Activated CD8-positive, alpha-beta memory T cell treated with anti-CD3 and anti-CD28 coated beads for 24 hours (primary cell): ENCODE measurements at places on chromosomes 4 and X.

DNA sequence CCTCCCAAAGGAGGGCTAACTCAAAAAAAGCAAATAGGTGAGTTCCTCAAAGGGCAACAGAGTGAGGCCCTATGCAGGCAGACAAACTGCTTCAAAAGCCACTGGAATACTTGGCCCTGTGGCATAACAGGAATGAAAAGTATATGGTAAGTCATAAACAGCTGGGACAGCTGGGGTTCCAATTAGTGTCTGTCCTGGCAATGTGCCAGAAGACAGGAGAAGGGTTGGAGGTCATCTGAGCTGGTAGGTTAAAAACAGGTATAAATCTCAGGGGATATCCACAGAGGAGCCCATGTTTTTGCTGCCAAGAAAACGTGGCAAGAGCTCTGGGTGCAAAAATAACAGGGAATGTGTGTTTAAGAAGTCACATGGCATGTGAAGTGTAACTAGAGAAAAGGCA, 111.6 kb downstream of the APOOL start:
- no peak for DNase-seq

GRCh38 chr4:34512616-34513015, 1731.7 kb downstream of the ARAP2 start:
- DNase-seq = no peak

DNA sequence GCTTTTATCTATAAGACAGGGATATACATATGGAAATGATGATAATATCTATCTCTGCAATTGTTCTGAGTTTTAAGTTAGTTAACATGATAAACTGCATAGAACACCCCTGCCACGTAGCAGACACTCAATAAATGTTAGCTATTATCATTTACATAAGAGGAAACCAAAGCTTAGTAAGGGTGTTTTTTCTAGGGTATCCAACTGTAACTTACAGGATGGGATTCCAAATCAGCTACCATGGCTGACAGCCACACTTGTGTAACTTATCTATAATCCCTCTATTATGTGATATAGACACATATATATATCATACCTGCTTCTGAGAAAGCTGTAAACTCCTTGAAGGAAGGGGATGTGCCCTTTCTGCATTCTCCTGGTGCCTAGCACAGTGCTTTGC, 1.1 kb upstream of the SPARCL1 start:
- DNase-seq = no peak

- no peak for DNase-seq
Observed at GRCh38 chrX:136936183-136936549, 55.6 kb upstream of the RBMX start.

DNA sequence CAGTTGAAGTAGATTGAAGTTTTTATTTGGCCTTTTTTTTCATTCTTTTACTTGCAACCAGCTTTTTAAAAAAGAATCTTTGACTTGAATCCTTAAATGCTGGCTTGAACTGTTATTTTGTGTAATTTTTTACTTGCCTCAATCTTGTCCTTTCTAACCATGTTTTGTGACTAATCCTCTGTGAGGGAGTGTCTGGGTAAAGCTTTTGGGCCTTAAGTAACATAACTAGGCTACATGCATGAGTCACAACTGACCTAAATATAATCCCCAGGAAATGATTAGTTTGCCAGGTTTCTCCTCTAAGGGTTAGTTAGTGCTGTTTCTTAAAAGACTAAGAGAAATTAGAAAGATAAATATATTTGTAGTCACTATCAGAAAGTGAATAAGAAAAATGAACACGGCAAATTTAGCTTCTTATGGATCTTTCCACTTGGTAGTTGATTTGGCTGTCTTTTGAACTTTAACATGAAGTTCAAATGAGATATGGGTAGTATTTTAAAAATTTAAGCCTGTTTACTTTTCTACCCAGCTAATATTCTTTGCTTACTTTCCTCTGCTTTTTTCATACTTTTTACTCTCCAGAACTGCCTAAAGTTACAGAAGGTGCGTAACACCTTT, 13.0 kb downstream of the EXOC1 start:
- no peak for DNase-seq

DNA sequence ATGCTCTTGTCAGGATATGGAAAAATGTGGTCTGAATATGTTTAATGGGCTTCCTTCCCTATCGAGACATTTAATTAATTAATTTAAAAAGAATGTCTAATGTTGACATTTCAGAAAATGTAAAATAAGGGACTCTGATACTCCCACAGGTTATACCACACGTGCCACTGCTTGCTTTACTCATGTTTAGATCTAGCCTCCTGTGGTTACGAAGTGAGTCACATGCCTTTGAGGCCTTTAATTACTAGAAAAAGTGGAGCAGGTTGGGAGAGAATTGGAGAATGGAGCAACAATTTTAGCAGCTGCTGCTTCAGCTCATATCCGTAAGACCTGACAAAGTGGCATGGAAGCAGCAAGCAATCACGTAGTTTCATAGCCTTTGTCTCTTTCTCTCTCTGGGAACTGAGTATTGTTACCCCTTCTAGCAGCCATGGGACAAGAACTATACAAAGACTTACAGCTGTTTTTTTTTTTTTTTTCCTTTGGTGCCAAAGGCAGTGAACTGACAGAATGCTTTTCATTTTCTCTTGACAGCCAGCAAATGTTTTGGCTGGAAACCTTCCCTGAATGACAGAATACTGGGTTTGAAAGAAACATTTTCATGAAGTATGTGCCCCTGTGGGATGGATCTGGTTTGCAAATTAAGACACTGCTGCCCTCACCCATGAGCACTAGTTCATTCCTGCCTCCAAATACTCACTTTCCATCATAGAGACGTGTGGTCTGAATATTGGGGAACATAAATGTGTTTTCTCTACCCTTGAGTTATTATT, 355.1 kb upstream of the PABPC5 start:
- DNase-seq = no peak

- DNase-seq = no peak
Observed at GRCh38 chr4:165394275-165394674, 15.5 kb downstream of the CPE start.

GRCh38 chr4:56619160-56619559, 61.9 kb downstream of the HOPX start:
- DNase-seq = no peak

DNA sequence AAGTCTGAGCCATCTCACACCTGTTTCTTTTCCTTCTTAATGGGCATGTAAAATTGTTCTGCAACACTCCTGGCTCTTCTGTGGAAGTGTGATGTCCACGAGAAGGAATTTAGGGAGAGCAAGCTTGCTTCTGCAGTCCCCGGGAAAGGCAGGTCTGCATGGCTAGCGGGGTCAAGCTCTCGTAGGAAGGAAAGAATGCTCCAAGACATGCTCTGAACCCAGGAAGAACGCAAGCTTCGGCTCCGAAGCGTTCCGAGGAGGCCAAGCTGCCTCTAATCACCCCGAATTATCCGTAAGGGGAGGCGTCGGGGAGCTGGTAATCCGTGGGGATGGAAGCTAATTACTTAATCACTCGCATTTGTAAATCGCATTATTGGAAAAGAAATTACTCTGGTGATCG, 177.7 kb downstream of the CRLF2 start:
- DNase-seq = no peak

DNA sequence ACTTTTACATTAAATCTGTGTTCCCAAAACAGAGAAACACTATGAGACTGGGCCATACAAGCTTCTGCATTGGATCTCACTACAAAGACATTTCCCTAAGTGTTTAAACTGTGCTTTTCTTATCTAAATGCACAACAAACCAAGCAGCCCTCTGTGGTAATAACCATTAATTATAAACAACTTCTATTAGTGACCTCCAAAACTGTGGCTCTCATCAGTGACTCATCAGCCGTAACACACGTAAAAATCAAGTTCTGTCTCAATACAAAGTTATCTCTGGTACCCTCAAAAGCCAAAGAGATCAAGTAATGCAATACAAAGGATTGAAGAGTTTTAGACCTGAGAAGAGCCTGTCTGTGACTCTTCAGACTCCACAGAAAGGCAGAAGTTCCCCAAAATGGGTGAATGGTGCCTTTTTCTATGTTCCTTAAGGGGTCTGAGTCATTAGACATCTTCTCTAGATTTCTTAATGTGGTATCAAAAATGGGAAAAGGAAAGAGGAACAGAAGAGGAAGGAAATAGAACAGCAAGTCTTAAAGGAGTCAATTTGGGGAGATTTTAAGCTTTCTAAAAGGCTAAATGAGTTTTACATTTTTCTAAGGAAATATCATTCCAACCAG, 189.8 kb upstream of the PPP1R2C start:
- DNase-seq = no peak

- DNase-seq = no peak
Observed at GRCh38 chrX:1599791-1600405, 8.5 kb downstream of the AKAP17A start.

DNA sequence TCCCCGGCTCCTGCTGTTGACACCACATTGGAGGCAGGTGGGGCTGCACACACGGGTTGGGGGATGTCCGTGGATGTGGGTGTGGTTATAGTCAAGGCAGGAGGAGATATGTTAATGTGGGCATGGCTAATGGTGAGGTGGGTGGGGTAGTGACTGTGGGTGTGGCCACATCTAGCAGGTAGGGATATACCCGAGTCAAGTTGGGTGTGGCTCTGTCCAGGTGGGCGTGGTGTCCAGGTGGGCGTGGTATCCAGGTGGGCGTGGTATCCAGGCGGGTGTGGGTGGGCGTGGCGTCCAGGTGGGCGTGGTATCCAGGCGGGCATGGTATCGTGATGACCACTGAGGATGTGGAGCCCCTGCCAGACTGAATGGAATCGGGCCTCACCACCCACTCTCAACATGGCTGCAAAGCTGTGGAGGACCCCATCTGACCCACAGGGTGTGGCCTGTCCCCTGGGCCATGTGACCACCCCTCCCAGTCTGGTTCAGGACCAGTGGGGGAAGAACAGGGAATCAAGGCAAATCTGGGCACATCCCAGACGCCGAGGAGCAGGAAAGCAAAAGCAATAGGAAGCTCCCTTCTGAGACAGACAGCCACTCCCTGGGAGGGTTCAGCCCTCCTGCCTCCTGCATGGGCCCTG, 21.0 kb downstream of the MAN2B2 start:
- no peak for DNase-seq

- no peak for DNase-seq
Observed at GRCh38 chr4:5206016-5206790, 154.9 kb downstream of the STK32B start.

- DNase-seq = no peak
Observed at GRCh38 chr4:36870121-36870520, 374.4 kb upstream of the NWD2 start.

DNA sequence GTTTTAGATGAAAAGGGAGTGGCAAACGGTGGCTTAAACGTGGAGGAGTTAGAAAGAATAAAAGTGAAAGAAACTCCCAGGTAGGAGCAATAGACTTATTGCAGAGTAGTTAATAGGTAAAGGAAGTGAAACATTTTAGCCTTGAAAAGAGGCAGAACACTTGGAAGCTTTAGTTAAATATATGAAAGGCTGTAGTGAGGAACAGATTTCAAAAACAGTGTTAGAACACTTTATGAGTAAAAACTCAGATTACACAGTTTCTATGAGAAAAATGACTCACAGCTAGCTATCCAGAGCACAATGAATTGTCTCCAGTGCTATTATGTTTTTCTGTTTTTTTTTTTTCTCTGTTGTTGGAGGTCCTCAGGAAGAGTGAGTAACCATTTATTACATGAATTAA, 45.8 kb downstream of the TACR3 start:
- DNase-seq = no peak

DNA sequence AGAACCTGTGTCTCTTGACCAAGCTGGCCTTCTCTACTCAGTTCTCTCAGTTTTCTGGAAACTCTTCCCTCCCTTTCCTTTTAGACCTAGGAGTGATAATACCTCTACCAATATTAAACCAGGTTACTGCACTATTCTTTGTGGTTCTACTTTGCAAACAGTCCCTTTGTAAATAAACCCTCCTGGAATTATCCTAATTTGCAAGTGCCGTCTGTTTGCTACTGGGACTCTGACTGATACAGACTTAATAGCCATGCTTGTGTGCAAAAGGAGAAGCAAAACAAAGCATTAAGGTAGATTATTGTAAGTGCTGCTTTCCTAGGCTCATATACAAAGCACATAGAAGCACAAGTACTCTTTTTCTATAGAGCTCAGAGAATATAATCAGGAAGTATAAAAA, 507.0 kb downstream of the INPP4B start:
- DNase-seq = no peak

DNA sequence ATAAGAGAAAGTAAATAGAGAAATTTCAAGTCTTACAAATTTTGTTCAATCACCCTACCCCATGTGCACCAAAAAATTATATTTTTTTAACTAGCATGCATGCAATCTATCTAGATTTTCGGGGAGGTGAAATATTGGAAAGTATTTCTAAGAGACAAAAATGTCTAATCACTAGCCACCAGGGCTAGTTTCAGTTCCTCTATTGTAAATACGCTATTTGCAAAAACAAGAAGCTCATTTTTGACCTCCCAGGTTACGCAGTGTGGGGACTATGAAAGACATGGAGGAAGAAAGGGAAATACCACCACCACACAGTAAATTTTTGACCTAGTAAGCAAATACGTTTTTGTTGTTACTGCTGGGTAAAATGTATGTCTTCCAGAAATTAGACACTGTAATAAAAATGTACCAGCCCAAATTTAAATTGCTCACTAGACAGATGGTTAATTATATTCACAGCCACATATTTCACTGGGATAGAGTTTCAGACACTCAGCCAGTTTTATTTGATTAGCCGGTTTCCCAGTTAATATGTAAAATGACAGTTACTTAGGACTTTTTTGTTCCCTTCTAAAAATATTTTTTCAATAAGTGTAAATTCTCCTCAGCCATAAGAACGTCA, 2.2 kb downstream of the NEXMIF start:
- no peak for DNase-seq

GRCh38 chr4:101074326-101074725, 273.0 kb downstream of the PPP3CA start:
- DNase-seq = no peak

DNA sequence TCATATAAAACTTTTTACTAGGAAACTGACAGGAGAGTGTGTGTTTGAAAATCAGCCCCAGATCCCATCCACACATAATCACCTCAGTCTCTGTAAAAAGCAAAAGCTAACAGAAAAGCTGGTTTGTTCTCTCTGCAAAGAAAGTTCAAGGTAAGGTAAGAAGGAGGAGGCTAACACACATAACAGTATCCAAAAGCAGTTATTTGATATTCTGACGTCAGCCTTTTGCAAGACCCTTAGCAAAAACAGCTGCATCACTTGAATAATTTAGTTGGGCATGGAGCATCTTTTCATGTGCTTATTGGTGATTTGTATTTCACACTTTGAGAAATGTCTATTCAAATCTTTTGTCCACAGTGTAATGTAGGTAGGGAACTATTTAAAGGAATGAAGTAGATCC, 5.5 kb downstream of the TCEAL9 start:
- DNase-seq = no peak

GRCh38 chr4:139728840-139729239, 63.2 kb downstream of the MGST2 start:
- no peak for DNase-seq

DNA sequence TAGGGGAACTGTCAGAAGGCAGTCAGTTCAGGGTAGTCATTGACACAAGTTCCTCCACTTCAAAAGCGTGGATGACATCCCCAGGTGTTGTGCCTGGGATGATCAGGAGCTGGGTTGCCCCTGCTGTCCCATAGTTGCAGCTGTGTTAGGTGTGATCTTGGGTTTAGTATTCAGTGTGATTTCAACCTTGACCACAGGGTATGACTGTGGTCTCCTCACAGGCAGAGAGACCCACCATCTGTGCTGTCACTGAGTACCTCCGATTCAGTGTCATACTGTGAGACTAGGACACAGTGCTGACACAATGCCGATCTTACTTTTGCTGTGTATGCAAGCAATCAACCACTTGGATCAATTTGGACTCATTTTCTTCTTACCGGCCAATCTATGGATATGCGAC, 25.2 kb downstream of the FOXR2 start:
- no peak for DNase-seq

- no peak for DNase-seq
Observed at GRCh38 chrX:46913667-46914066, 1.4 kb downstream of the JADE3 start.
